ENCODE measurements at places on chromosomes 1 and 21. TPM values are rescaled to one million over a fixed set of nuclear protein-coding genes. Genes with fewer than 3 reads are reported as not detected.

DNA sequence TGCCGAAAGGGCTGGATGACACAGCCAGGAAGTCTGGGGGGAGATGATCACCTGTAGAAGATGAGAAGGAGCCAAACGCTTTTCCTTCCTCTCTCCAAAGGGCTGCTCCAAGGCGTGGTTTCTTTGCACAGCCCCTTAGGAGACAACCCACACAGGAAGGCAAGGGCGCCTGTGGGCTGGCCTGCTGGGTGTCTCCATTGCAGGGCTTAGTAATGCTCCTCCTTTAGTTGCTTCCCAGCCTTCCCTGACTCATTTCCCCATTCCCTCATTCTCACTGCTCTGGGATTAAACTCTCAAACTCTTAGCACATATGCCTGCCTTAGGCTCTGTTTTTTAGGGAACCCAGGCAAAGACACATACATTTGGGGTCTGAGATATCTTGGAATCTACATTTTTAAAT, 1.7 kb upstream of the CLCA1 start:
- no peak for DNase-seq

GRCh38 chr1:218679391-218679790, 334.3 kb downstream of the TGFB2 start:
- no peak for DNase-seq

DNA sequence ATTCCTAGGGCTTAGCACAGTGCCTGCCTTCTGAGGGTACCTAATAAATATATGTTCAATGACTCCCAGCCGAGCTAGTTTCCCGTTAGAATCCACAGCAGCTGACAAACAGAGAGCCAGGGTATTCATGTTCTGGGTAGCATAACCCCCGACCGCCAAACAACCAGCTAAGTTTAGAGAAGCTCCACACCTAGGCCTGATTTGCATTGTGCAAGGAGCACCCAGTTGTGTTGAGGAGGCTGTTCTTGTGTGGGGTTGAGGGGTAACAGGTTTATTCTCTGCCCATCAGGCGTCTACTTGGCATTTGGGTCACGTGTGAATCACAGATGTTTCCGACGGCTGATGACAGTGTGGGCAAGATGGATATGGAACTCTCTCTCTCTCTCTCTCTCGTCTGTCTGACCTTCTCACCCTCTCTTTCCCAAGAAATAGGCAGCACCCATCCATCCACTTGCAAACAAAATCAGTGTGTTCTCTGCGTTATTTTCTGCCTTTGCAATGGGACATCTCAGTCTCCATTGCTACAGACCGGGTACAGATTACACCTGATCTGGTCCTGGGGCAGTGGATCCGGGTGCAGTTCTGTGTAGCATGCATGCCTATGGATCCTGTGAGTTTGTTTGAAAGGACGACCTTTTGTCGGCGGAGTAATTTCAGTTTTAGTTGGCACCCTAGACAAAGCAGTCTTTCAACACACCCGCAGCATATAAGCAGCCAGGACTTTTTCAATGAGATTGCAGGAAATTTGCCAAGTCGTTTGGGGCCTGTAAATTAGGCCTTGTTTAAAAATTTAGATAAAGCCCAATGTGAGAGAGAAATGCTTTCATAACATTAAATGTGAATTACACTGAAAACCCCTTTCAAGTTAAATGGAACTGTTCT, 29.4 kb downstream of the KAZN start:
- no peak for DNase-seq

GRCh38 chr1:234734869-234735268, 124.9 kb upstream of the IRF2BP2 start:
- no peak for DNase-seq

- no peak for DNase-seq
Observed at GRCh38 chr1:106406114-106406513, 650.4 kb upstream of the PRMT6 start.

- no peak for DNase-seq
Observed at GRCh38 chr1:56539520-56539931, 39.8 kb downstream of the PLPP3 start.

DNA sequence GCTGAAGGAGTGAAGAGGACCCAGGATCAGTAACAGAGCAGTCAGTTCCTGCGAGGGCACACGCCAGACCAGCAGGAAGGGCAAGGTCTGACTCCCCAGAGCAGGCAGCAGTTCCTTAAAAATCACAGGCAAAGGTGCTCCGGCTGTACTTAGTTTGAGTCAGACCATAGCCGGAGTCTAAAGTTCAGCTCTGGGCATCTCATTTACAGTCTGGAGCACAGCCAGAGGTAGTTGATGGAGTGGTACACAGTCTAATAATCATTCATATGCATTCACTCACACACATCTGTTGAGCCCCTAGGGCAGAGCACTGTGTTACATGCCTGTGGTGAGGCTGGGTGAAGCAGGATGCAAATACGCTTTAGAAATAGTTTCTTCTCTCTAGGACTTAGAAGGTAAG, 7.3 kb upstream of the AMIGO1 start:
- no peak for DNase-seq

- DNase-seq, result no peak
Observed at GRCh38 chr1:47562799-47563198, 125.0 kb downstream of the FOXD2 start.

GRCh38 chr1:42085596-42085995, 67.6 kb upstream of the GUCA2B start:
- no peak for DNase-seq

GRCh38 chr21:45584786-45585185, 42.5 kb upstream of the SLC19A1 start:
- no peak for DNase-seq

DNA sequence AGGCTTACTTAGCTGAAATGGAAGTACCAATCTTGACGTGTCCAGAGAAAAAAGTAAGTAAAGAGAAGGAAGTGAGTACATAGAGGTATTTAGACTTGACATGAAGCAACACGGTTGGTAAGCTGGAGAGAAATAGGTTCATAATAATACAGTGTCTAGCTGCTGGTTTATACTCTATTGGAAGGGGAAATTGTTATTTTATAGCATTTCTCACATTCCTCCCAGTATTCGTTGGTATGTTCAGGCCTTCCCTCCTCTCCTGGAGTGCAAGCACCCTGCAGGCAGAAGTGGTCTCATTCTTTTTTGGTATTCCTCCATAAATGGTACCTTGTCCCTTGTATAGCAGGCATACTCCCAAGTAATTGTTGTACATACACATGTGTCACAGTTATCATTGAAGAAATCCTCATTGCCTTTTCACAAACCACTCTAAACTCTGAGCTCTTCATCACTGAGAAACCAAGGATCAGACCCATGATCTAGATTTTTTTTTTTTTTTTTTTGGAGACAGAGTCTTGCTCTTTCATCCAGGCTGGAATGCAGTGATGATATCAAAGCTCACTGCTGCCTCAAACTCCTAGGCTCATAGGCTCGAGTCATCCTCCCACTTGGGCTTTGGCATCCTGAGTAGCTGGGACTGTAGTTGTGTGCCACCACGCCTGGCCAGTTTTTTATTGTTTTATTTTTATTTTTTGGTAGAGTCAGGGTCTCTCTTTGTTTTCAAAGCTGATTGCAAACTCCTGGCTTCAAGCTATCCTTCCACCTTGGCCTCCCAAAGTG, 9.8 kb upstream of the IPO9 start:
- DNase-seq, result no peak

- no peak for DNase-seq
Observed at GRCh38 chr1:30866594-30866993, 42.0 kb downstream of the SDC3 start.

DNA sequence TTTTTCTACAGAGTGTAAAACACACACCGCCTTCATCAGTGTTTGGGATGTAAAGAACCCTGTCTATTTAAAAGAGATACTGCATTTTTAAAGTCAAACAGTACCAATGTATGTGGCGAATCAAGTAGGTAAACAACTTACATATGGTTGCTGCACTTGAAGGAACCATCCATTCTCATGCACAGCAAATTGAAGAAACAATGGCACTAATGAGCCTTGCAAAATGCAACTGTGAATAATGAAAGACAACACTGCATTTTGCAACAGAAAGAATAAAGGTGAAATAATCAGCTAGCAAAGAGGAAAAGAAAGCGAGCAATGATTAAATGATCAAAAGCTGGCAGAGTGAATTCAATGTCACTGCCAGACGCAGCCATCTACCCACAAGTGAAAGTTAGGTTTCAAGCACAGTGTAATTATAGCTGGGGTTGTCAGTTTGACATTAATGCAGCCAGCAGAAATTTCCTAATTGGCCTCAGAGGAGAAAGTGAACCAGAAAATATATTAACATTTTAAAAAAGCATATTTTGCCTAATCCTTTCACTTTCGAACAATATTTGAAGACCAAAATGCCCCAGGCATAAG, 10.9 kb upstream of the BARHL2 start:
- no peak for DNase-seq

The OR6K3 gene
- not detected for total RNA-seq

The LCE2C gene
- total RNA-seq, result not detected

The TSPEAR gene
- total RNA-seq, result not detected

The PTPN7 gene
- 1.9 TPM for total RNA-seq

The S100A12 gene
- not detected for total RNA-seq

The RPTN gene
- total RNA-seq, result not detected

The CZIB gene
- total RNA-seq, result 60.1 TPM

All from endothelial cell of umbilical vein (primary cell).